Progenitor cell of endocrine pancreas (in vitro differentiated cells): ENCODE measurements at places on chromosomes 12 and 14. TPM values are rescaled to one million over a fixed set of nuclear protein-coding genes. Genes with fewer than 3 reads are reported as not detected.
A peak's percentile ranks its signal among the peaks of the same experiment; 100 is the strongest.

SLC39A2 gene
- total RNA-seq = not detected in 2 replicates

PGF gene
- total RNA-seq = 3.5 and 8.2 TPM in 2 replicates

TEX22 gene
- total RNA-seq = 2.4 and 3.5 TPM in 2 replicates

ACOT2 gene
- 13.5 and 14.5 TPM in 2 replicates for total RNA-seq

- no peak overlapping the region for H3K27ac ChIP-seq
- H3K4me1 ChIP-seq = peaks cover 3% of the 10 kb centered on the region
- peaks cover 3% of the 10 kb centered on the region for H3K27me3 ChIP-seq
- DNase-seq = peak; percentile 49
Measured at GRCh38 chr14:59507063-59507751, 22.9 kb downstream of the JKAMP start.

- peak within 1 kb of the TSS; percentile 89 for H3K27ac ChIP-seq
- H3K27me3 ChIP-seq = peaks cover 32% of the 10 kb centered on the region
- H3K4me1 ChIP-seq = peaks cover 11% of the 10 kb centered on the region
- DNase-seq = peak; percentile 22
- H3K4me3 ChIP-seq = peak within 1 kb of the TSS; percentile 85
Measured at GRCh38 chr14:75578102-75578785, at the start of gene FLVCR2. Gene FLVCR2 (plus strand): TSS chr14:75578620. CDS start chr14:75578973, 353 bp downstream.

GRCh38 chr12:80269803-80270552 is 170.6 kb downstream of the OTOGL start:
- DNase-seq = no peak
- H3K4me1 ChIP-seq = peaks cover 6% of the 10 kb centered on the region
- H3K4me3 ChIP-seq = no peak overlapping the region
- no peak overlapping the region for H3K27ac ChIP-seq

GRCh38 chr12:56634242-56634836 is 4.2 kb upstream of the BAZ2A start:
- H3K27ac ChIP-seq = peak overlapping the region; percentile 94
- peaks cover 12% of the 10 kb centered on the region for H3K36me3 ChIP-seq
- H3K27me3 ChIP-seq = no peaks in the 10 kb centered on the region

- H3K36me3 ChIP-seq = no peaks in the 10 kb centered on the region
- no peak overlapping the region for H3K4me3 ChIP-seq
- peaks cover 21% of the 10 kb centered on the region for H3K4me1 ChIP-seq
- H3K27me3 ChIP-seq = no peaks in the 10 kb centered on the region
Measured at GRCh38 chr12:108724054-108724889, 7.0 kb downstream of the CORO1C start.

GRCh38 chr14:103028161-103028767 is 29.1 kb downstream of the CDC42BPB start:
- H3K4me1 ChIP-seq = peaks cover 13% of the 10 kb centered on the region
- H3K36me3 ChIP-seq = peaks cover 5% of the 10 kb centered on the region
- DNase-seq = no peak
- H3K27ac ChIP-seq = no peak overlapping the region

GRCh38 chr12:108694812-108695278 is 36.5 kb downstream of the CORO1C start:
- peaks cover 25% of the 10 kb centered on the region for H3K4me1 ChIP-seq
- no peaks in the 10 kb centered on the region for H3K27me3 ChIP-seq
- H3K36me3 ChIP-seq = peaks cover 14% of the 10 kb centered on the region

DNA sequence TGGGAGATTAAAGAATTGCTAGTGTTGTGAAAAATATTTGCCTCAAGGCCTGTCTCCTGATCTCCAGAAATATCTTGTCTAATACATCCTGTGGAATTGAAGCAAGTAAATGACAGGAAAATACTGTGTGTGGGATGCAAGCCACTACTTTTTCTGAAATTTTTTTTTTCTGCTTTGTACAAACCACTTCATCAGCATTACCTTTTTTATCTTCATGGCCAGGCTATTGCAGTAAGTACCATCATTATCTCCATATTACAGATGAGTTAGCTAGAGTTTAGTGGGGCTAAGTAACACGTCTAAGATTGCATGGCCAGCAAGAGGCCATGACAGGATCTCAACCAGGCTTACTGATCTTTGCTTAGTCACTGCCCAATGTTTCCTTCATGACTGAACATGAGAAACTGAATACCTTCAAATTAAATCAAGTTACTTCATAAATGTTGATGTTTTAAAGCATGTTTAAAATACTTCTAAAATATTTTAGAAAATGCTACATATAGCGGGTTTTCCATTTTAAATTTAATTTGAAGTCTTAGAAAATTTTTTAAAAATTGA is 273.7 kb downstream of the SLC6A15 start:
- no peaks in the 10 kb centered on the region for H3K27me3 ChIP-seq
- no peak overlapping the region for H3K4me3 ChIP-seq
- H3K36me3 ChIP-seq = no peaks in the 10 kb centered on the region

GRCh38 chr12:92879698-92880322 is 49.3 kb downstream of the EEA1 start:
- peak overlapping the region; percentile 53 for H3K27ac ChIP-seq
- no peaks in the 10 kb centered on the region for H3K4me1 ChIP-seq
- DNase-seq = no peak
- H3K36me3 ChIP-seq = peaks cover 24% of the 10 kb centered on the region
- H3K4me3 ChIP-seq = no peak overlapping the region
- H3K27me3 ChIP-seq = no peaks in the 10 kb centered on the region

DNA sequence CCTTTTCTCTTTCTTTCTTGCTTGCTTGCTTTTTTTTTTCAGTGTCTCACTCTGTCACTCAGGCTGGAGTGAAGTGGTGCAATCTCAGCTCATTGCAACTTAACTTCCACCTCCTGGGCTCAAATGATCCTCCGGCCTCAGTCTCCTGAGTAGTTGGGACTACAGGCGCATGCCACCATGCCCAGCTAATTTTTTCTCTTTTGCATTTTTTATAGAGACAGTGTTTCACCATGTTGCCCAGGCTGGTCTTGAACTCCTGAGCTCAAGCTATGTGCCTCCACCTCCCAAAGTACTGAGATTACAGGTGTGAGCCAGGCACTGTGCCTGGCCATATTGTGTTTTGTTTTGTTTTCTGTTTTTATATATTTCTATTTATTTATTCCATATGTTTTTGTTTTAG is 461.0 kb downstream of the ADAMTS20 start:
- H3K27me3 ChIP-seq = no peaks in the 10 kb centered on the region
- H3K36me3 ChIP-seq = peaks cover 3% of the 10 kb centered on the region
- H3K27ac ChIP-seq = no peak overlapping the region
- H3K4me3 ChIP-seq = no peak overlapping the region
- no peaks in the 10 kb centered on the region for H3K4me1 ChIP-seq

GRCh38 chr14:53470351-53471043 is 317.4 kb upstream of the DDHD1 start:
- no peaks in the 10 kb centered on the region for H3K27me3 ChIP-seq
- H3K4me1 ChIP-seq = no peaks in the 10 kb centered on the region
- no peak for DNase-seq
- H3K27ac ChIP-seq = no peak overlapping the region

DNA sequence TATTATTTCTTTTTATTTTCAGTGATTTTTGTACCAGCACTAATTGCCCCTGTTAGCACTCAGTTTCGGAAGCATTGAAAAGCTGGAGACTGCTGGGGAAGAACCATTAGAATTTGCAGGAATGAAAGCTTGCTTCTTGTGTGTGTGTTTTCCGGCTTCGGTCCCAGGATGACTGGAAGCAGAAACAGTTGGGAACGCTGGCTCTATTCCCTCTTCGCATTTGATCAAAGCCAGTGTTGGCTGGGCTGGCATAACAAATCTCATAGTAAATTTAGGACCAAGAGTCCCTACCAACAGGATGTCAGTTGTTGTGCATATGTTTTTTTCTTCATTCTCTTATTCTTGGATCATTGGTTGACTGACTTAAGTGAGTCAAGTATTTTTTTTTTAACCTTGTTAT is 53.6 kb upstream of the TRAF3 start:
- H3K4me1 ChIP-seq = peaks cover 10% of the 10 kb centered on the region
- peaks cover 42% of the 10 kb centered on the region for H3K36me3 ChIP-seq
- DNase-seq = no peak
- no peak overlapping the region for H3K4me3 ChIP-seq

DNA sequence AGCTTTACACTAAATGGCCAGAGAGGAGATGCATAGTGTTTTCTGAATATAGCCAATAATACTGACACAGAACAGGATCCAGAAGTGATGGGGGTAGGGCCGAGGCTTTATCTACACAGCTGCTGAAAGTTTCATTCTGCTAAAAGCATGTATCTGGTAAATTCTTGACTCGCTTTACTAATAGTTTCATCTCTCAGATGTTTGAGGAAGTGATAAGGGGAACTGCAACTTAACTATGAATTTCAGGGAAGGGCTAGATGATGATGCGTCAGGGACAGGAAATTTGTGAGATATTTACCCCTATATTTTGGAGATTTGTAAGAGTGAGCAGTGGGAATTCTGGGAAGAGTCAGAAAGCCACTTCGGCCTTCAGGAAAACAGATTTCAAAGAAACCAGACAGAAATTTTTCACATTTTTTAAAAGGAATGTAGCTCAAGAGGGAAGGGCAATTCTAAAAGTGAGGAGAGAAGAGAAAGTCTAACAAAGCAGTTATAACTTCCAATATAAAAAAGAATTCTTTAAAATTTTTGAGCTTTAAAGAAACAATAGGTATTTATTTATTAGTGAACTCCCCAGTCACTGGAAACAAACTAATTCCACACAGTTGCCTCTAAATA is 243.1 kb downstream of the BCAT1 start:
- peaks cover 3% of the 10 kb centered on the region for H3K4me1 ChIP-seq
- peak overlapping the region; percentile 2 for H3K27ac ChIP-seq
- DNase-seq = no peak
- H3K4me3 ChIP-seq = no peak overlapping the region
- no peaks in the 10 kb centered on the region for H3K36me3 ChIP-seq

GRCh38 chr14:61643555-61643954 is 51.8 kb upstream of the HIF1A start:
- H3K4me1 ChIP-seq = no peaks in the 10 kb centered on the region
- peaks cover 3% of the 10 kb centered on the region for H3K27me3 ChIP-seq
- no peak for DNase-seq
- no peaks in the 10 kb centered on the region for H3K36me3 ChIP-seq

GRCh38 chr12:121005346-121005815 is 10.9 kb downstream of the C12orf43 start:
- peaks cover 28% of the 10 kb centered on the region for H3K36me3 ChIP-seq
- no peak overlapping the region for H3K27ac ChIP-seq
- H3K27me3 ChIP-seq = no peaks in the 10 kb centered on the region
- no peak overlapping the region for H3K4me3 ChIP-seq
- H3K4me1 ChIP-seq = no peaks in the 10 kb centered on the region
